ENCODE measurements at places on chromosomes 12 and 14.
A peak's percentile ranks its signal among the peaks of the same experiment; 100 is the strongest.

- DNase-seq = no peak
Measured at GRCh38 chr12:78418919-78419318, 445.7 kb upstream of the SYT1 start.

DNA sequence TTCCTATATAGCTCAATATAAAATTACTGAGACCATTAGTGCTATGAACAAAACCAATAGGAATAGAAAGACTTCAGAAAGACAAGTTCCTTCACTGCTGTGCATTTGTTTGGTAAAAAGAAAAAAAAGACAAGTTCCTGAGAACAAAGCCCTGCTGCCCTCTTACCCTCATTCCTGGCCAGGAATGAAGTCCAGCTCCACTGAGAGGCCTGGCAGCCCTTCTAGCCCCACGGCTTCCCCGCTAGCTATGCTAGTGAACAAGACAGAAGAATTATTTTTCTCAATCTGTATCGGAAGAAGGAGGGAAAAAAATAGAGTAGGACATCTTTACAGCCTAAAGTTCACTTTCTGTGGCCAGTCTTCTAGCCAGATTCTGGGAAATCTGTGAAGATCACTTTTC, 1.6 kb downstream of the MFAP5 start:
- DNase-seq = no peak

- no peak for DNase-seq
Measured at GRCh38 chr12:121748571-121749265, 36.2 kb downstream of the TMEM120B start.

- DNase-seq = no peak
Measured at GRCh38 chr14:93970965-93971634, 5.3 kb downstream of the ASB2 start.

GRCh38 chr14:21346532-21347135, 37.2 kb downstream of the SUPT16H start:
- no peak for DNase-seq

DNA sequence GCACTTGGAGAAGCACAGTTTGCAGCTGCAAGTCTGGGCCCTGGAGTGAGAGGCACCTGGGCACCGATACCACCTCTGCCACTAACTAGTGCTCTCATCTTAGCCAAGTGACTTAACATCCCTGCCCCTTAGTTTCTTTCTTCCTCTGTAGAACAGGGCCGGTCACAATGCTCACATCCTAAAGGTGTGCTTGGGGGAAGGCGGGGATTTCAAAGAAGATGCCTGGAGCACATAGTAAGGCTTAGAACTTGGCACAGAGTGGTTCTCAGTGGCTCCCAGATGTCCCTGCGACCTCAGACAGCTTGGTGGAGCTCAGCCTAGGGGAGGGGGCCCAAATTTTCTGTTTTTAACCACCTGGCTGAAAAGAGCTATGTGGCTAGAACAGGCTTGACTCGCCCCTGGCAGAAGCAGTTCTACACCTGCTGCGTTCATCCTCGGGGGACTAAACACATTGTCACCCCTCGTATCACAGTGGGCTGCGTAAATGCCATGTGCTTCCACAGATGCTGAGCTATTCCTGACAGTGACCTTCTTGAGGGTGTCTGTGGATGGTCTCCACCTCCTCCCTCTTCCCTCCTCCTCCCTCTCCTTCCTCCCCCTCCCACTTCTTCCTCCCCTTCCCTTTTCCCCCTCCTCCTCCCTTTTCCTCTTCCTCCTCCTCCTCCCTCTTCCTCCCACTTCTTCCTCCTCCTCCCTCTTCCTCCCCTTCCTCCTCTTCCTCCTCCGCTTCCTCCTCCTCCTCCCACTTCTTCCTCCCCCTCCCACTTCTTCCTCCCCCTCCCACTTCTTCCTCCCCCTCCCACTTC, 112.1 kb downstream of the PHETA1 start:
- no peak for DNase-seq

DNA sequence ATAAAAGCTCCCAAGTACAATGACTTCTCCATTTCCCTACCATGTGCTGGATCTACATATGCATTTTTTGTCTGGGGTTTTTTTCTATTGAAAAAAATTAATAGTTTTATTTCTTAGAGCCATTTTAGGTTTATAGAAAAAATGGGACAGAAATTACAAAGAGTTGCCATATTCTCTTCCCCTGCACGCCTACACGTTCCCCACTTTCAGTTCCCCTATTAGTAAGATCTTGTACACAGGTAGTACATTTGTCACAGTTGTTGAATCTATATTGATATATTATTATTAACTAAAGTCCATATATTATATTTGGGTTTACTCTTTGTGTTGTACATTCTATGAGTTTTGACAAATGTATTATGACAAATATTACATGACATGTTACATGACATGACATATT, 35.7 kb downstream of the SIX6 start:
- DNase-seq = no peak

GRCh38 chr12:694734-695503, 31.7 kb upstream of the NINJ2 start:
- peak; percentile 35 for DNase-seq

DNA sequence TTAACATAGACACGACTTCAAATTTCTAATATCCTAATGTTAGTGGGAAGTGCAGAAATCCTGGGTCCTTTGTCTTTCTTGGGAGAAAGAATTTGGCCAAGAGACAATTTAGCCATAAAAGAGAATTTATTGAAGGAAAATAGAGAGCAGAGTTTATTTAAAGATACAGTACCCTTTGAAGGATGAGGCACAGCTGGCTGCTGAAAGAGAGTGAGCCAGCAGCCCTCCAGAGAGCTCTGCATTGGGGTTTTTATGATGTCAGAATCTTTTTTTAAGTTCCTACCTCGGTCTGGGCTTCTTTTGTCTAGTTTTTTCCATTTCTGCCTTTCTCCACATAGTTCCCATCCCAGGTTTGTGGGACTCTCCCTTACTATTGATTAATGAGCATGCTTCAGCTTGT, 37.5 kb downstream of the CCER1 start:
- DNase-seq = no peak

- DNase-seq = no peak
Measured at GRCh38 chr14:84458881-84459280, 1071.1 kb upstream of the FLRT2 start.

DNA sequence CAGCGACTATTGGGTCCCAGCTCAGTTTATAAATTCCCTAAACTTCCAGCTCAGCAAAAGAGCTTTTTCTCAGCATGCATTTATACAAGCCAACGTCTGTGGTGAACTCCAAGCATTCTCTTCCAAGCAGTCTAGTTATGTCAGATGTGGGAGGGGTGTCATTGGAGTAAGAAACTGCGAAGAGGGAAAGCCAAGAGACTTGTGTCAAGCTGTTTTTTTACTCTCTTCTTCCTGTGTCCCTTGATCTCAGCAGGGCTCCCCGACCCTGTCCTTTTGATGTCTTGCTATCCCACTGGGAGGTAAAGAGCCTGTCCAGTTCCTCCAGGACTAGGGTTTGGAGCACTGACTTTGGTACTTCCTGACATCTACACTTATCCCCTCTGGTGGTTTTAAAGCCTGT, 69.0 kb downstream of the PPM1H start:
- DNase-seq = no peak

- no peak for DNase-seq
Measured at GRCh38 chr12:46744283-46744682, 81.5 kb downstream of the SLC38A4 start.

DNA sequence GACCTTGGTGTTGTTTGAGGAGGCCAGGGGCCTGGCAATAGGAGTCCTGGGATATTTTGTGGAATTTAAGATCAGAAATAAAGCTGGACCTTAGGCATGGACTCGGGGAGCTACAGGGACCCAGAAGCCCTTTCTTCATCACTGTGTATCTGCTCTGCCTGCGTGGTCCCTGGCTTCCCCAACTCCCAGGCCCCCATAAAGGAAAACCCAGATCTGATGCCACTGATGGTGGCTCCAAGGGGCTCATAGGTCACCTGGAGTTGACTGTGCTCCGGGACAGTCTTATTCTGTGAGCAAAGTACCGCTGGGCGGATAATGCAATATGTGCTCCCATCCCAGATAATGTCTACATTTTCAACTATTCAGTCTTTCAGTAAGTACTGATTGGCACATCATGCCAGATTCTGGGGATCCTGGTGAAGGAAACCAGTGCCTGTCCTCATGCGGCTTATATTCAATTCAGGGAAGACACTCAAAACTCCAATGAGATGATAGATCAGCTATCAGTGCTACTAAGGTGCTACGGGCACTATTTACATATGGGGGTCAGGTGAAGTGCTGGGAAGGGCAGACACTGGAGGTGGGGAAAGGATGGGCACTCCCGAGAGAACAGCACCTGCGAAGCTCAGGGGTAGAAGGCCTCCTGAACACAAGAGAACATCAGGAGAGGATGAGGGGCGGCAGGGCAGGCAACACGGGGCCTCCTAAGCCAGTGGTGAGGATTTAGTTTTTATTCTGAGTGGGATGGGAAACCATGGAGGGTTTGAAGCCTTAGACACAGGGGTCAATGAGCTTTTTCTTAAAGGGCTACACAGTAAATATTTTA, 5.5 kb upstream of the SELPLG start:
- DNase-seq = no peak

DNA sequence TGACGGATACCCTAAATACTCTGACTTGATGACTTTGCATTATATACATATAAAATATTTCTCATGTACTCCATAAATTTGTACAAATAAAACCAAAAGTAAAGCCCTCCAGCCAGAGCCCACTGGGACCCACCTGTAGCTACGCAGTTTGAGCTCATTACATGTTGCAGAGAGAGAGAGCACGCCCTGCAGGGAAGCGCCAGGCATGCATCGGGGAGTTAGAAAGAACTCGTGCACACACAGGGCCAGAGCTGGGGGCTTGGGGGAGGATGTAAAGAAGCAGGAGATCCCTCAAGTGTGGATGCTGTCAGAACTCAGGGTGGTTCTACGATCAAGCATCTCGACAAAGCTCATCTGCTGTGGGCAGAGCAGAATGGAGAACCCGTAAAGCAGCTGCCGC, 178.5 kb upstream of the RTL1 start:
- no peak for DNase-seq

GRCh38 chr14:81837304-81837703, 303.7 kb upstream of the SEL1L start:
- no peak for DNase-seq

DNA sequence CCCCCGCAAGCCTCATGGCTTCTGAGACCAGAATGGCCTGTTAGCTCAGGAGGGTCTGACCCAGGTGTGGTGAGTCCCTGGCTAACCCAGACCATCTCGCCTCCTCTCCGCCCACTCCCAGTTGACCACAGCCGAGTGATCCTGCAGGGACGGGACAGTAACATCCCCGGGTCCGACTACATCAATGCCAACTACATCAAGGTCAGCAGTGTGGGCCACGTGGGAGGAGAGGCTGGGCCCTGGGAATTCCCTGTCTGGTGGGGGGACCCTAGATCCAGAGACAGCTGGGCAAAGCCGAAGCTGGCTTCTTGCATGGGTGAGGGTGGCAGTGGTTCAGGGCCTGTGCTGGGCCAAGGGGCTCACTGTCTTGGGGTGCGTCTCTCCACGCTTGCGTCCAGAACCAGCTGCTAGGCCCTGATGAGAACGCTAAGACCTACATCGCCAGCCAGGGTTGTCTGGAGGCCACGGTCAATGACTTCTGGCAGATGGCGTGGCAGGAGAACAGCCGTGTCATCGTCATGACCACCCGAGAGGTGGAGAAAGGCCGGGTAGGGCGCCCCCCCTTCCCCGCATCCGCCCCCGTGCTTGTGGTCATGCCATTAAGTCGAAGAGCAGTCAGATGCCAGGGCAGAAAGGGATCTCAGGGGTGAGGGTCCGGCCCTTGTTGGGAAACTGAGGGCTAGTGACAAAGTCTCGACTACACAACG, 5.0 kb downstream of the PTPN6 start:
- DNase-seq = no peak

GRCh38 chr12:63845726-63846125, 1.2 kb downstream of the SRGAP1 start:
- no peak for DNase-seq

- no peak for DNase-seq
Measured at GRCh38 chr14:98622208-98623051, 649.6 kb downstream of the BCL11B start.

DNA sequence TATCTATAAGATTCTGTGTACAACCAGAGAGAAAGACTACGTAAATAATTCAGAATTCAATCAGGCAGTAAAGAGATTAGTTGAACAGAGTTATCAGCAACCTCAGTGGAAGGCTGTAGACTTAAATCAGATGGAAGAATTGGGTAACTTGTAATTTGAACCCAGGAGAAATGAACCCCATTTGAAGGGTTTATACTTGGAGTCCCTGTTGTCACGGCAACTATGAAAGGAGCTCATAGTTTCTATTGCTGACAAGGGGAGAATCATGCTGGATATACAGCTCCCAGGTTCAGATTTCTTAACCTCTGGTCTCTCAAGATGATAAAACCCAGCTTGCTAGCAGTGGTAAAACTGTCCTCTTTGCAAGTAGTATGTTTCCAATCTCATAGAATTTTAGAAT, 54.4 kb upstream of the BMP4 start:
- no peak for DNase-seq

DNA sequence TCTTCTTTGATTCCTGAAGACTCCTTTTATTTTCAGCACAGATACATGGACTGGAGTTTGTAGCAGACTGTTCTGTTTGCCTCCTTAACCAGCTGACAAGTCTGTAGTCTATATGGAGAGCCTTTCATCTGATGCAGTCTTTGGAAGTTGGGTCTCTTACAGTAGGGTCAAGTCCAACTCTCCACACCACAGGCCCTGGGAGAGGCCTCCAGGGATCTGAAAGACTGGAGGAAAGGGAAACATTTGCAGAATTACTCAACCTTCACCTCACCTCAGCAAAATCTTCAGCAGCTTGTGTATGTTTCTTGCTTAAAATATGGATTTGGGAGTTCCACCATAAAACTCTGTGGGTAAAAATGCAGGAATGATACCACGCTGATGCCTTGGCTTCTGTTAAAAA, 188.4 kb downstream of the MSRB3 start:
- DNase-seq = no peak

GRCh38 chr14:21525571-21525961, 580 bp downstream of the SALL2 start:
- no peak for DNase-seq
